ENCODE measurements at places on chromosomes 16 and 17.
A peak's percentile ranks its signal among the peaks of the same experiment; 100 is the strongest.

DNA sequence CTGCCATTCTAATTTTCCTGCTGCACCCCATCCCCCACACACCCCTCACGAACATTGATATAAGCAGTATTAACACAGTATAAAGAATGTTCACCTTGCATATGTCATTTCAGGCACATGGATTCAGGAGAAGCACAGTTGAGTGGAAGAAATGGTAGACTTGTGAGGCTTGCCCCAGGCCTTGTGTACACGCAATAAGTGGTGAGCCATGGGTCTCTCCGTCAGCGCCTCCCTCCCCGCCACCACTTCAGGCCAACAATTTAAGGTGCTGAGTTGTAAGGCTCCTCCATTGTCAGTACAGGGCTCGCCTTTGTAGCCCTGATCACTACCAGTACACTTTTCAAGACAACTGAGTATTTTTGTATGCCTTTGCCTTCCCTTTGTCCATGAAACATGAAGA, 12.2 kb upstream of the CLEC18C start:
- DNase-seq: no peak

DNA sequence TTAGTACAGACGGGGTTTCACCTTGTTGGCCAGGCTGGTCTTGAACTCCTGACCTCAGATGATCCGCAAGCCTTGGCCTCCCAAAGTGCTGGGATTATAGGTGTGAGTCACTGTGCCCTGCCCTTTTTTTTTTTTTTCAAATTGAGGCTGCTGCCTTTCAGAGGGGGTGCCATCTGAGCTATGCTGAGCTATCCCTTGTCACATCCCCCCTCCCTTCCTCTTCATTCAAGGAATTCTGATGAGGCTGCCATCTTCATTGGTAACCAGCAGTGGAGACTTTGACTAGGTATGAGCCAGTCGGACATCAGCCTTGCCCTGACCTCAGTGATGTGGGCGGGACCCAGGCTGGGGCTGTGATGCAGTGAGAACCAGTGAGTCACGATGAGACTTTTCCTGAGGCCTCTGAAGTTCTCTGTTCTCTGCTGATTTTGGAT, 24.4 kb upstream of the GPT2 start:
- DNase-seq: no peak

DNA sequence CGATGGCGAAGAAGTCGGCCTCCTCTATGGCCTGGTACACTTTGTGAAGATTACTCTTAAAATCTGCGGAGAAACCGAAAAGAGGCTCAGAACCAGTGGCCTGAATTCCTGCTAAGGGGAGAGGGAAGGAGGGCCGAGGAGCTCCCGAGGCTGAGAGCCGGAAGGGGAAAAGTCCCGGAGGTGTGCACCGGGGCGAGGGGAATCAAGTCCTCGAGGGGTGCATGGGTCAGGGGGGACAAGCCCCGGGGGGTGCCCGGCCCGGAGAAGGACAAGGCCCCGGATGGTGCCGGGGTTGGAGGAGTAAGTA, 495 bp downstream of the PARN start:
- no peak for DNase-seq

- no peak for DNase-seq
Measured at GRCh38 chr16:19785081-19785480, 67.0 kb downstream of the IQCK start.

DNA sequence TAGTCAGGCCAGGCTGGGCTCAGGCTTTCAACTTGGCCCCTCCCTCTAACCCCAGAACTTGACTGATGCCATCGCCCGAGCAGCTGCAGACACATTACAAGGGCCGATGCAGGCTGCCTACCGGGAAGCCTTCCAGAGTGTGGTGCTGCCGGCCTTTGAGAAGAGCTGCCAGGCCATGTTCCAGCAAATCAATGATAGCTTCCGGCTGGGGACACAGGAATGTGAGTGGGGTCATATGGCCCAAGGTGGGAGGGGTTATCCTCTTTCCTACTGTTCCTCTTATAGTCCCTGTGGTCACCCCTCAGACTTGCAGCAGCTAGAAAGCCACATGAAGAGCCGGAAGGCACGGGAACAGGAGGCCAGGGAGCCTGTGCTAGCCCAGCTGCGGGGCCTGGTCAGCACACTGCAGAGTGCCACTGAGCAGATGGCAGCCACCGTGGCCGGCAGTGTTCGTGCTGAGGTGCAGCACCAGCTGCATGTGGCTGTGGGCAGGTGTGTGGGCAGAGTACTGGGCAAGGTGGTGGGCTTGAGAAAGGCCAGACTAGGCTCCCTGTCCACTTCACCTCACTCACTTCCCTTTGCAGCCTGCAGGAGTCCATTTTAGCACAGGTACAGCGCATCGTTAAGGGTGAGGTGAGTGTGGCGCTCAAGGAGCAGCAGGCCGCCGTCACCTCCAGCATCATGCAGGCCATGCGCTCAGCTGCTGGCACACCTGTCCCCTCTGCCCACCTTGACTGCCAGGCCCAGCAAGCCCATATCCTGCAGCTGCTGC, 2.1 kb upstream of the NRN1L start:
- DNase-seq: no peak

DNA sequence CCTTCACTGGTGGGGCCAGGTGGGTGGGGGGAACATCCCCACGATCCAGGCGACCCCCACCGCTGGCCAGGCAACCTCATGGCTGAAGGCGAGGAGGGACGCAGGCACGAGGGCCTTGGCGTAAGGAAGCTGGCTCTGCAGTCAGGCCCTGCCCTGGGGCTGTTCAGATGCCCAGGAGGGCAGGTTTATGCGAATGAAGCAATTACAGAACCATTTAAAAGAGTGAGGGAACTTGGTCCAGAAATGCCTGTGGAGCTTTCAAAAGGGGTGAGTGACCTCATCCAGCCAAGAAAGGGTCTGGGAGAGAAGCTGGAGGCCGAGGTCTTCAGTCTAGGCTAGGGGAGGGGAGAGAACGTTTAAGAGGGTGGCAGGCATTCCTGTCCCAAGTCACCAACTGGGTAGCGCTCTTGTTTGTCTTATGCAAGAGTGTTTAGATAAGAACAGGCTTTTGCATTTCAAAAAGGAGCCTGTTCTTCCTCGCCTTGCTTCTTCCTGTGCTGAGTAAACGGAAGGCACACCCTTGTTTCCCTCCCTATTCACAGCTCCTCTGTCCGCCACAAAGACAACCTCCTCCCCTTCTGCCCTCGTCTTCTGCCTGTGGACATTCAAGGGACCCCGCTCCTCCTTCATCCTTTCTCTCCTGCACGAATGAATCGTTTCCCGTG, 183.5 kb upstream of the SDK2 start:
- no peak for DNase-seq

DNA sequence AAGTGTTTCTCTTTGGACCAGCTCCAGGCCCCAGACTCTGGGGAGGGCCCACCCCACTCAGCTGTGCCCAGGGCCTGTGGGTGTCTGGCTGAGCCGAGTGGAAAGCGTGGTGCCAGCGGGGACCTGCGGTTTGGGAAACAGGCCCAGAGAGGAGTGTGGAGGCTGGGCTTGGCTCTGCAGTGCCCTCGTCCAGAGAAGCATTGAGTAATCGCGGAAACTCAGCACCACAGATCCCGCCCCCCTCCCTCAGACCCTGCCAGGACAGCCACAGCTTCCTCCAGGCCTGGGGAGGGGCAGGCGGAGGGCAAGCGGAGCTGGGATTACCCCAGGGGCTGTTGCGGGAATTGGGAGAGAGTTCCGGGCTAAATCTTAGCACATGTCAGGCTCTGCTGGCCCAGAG, 14.6 kb upstream of the PITPNA start:
- no peak for DNase-seq

DNA sequence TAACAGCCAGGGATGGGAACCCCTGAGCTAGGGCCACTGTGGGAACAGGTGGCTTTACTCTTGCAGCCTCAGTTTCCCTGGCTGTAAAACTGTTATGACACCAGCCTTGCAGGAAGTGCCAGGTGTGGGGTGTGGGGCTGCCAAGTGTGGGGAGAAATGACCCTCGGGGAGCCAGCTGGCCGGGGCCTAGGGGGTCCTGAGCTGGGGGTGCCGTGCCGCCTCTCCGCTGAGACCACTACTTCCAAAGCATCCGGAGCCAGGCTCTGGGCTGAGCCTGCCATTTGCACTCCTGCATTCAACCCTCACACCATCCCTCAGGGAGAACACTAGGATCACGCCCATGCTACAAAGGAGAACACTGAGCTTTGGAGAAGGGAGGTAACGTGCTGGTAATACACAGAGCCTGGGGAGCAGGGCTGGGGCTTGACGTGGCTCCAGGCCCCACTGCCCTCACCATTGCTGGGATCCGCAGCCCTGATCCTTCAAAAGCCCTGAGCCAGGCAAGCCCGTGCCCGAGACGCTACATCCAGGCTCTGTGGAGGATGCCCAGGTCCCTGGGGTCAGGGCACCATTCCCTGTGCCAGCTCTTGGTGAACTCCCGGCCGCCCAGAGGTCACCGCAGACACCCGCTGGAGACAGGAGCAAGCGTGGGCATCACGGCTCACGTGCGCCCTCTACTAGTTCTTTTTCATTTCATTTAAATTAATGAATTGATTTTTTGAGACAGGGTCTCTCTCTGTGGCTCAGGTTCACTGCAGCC, 28.8 kb upstream of the GINS2 start:
- DNase-seq: peak; percentile 10

- no peak for DNase-seq
Measured at GRCh38 chr16:51522902-51523301, 371.8 kb upstream of the SALL1 start.

DNA sequence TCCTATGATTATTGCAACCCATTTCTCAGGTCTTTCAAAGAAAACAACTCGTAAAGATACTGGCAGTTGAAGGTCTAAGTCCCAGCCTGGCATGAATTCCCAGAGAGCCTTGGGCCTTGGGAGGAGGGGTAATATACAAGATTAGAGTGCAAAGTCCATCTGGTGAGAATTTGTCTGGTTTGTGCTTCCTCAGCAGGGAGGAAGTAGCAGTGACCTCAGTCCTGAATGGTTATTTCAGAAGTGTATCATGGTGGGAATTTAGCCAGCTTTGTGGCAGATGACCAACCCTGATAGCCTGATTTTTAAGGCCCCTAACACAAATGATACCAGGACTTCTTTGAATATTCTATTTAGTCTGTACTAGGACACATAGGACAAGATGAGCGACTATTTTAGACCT, 151.2 kb upstream of the TBX2 start:
- no peak for DNase-seq

GRCh38 chr16:48608452-48608851, 1.5 kb downstream of the N4BP1 start:
- DNase-seq: no peak

- no peak for DNase-seq
Measured at GRCh38 chr17:76989519-76989918, 121.3 kb downstream of the MGAT5B start.

DNA sequence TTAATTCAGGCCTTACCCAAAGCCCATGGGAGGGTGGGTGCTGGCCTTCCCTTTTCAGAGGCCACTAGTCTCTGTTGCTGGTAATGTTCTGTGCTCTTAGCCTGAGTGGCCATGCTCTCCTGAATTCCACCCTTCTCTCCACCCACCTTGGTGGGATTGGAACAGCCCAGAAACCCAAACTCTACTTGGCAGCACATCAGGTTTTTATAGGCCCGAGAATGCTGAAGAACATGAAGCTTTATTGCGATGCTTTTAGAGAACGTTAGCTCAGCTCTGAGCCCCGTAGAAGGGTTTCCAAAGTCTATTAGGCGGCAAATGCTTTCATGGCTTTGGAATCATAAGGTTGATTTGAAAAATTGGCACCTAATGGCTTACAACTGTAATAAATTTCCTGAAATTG, 209.3 kb downstream of the MSI2 start:
- DNase-seq: no peak

- DNase-seq: no peak
Measured at GRCh38 chr17:48121923-48122664, 14.5 kb downstream of the SNX11 start.

DNA sequence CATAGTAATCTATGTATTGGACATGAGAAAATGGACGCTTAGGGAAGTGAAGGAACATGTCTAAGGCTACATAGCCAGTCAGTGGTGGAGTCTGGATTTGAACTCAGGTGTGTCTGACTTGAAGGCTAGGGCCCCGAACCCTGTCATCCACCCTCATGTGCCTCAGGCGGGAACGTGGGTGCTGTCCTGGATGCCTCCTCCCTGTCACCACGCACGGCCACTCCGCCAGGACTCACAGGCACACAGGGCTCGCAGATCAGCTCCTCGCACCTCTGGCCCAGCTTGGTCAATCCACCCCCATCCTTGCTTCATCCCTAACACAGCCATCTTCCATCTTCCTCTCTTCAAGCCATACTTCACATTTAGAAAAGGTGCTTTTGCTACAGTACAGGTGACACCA, 154.7 kb downstream of the KCNJ12 start:
- no peak for DNase-seq

DNA sequence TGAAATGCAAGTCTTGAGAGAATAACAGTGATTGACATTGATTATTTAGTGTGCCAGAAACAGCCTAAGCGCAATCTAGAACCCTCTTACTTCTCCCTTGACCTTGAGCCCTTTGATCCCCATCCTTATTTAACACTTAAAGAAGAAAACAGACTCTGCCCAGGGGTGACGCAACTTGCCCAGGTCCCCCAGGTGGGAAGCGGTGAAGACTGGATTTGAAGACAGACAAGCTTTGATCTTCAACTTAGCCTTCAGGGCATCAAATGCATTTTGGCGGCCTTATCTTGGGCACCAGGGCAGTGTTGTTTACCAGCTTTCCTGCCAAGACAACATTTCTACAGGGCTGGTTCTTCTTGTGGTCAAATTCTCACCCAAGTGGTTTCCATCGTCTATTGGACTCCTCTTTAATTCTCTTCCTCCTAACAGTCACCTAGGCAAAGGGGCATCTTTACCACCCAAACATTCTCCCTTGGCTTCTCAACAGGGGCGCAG, 8.9 kb upstream of the CIITA start:
- DNase-seq: no peak

DNA sequence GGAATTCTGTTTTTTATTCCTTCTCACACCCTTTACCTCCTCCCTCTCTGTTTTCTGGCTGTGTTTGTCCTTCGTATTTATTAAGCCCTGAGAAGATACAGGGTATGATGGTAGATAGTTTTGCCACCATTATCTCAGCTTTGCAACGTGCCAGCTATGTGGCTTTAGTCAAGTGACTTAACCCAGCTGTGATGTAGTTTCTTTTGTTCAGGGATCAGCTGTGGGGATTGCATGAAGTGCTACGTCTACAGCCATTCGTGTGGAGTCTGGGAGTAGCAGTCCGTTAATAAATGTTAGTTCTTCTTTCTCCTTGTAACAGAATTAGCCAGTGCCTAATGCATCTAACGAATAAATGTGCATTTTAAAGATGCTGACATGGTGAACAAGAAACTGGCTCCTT, 128.4 kb downstream of the HAPSTR1 start:
- DNase-seq: no peak

DNA sequence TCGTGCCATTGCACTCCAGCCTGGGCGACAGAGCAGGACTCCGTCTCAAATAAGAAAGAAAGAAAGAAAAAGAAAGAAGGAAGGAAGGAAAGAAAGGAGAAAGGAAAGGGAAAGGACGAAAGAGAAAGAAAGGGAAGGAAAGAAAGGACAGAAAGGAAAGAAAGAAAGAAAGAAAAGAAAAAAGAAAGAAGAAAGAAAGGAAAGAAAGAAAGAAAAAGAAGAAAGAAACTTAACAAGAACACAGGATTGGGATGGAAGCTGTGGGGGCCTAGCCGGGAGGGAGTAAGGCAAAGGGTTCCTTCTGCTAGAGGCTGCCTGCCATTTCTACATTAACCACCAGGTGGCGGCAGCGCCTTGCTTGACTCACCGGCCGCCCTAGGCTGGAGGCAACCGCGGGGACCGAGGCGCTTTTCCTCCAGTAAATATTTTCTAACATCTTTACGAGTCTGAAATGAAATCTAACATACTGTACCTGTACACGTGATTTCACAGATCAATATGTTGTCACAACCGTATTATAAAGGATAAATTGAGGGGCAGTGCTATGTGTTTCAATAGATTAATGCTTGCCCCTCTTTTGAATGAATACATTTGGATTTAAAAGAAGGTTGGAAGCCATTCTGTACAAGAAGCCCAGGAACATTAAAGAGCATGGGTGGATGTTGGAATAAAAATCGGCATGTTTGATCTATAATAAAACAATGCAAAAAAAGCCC, 6.1 kb downstream of the GJD3 start:
- peak; percentile 78 for DNase-seq

All from activated T-helper 1 cell treated with Interleukin-2 at 50 U/mL for 16 hours (primary cell).